H9 (cell line): ENCODE measurements at places on chromosomes 12 and 14. TPM values are rescaled to one million over a fixed set of nuclear protein-coding genes. Genes with fewer than 3 reads are reported as not detected.

DNA sequence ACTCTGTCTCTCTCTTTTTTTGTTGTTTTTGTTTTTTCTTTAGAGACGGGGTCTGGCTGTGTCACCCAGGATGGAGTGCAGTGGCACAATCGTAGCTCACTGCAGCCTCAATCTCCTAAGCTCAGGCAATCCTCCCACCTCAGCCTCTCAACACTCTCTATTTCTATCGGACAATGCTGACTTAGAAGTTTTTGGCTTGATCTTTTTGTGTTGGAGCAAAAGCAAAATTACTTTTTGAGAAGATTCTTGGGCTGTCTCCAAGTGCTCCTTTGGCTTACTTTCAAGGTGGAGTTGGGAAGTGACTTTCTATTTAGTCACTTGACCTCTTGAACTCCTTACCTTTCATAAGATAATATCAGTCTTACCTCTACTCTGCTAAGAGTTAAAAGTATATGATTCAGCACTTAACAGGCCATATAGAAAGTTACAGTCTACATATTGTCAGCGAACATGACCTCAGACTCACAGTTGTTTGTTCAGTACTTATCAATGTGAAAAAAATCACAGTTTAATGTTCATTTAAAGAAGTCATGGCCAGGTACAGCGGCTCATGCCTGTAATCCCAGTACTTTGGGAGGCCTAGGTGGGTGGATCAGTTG lies 15.4 kb upstream of the MIA2 start:
- H3K36me3 ChIP-seq = no peaks in the 10 kb centered on the region
- no peak overlapping the region for H3K27ac ChIP-seq
- no peaks in the 10 kb centered on the region; the same call in 1 of the 2 replicates for H3K4me1 ChIP-seq
- no peak overlapping the region for H3K4me3 ChIP-seq
- H3K27me3 ChIP-seq = no peaks in the 10 kb centered on the region

- H3K27me3 ChIP-seq = peaks cover 2% of the 10 kb centered on the region; the same call in 1 of the 2 replicates
- H3K36me3 ChIP-seq = peaks cover 8% of the 10 kb centered on the region; the same call in 1 of the 2 replicates
- no peaks in the 10 kb centered on the region for H3K4me1 ChIP-seq
- DNase-seq = no peak
- no peak overlapping the region for H3K27ac ChIP-seq
These were observed 10.9 kb downstream of the TNS2 start for GRCh38 chr12:53060721-53061276.

DNA sequence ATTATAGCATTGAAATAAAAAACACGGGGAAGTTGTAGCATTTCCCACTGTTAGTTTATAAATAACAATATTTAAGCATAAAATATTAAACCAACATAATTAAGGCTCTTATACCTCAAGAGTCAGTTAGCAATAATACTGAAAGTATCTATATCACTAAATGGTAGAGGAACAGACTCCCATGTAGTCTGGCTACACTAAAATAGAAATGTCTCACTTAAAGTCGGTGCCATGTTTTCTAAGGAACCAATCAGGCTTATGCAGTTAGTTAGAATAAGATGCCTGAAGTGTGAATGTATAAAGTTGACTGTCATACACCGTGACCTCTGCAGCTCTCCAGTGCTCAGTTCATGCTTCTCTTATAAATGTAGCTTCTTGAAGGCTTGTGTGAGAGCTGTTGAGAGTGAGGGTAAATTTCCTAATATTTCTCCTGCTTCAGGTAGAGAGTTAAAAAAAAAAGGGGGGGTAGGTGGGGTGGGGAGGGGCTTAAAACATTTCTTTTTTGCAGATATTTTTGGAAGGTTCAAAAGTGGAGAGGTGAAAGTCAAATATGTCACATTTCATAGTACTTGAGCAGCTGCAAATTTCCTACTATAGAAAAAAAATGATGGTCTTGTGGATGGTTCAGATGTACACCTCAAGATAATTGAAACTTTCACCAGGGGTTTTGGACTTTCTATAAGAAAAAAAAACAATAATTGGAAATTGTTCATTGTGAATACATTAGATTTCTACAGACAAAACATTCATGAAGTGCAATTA lies 64.5 kb downstream of the PTCSC3 start:
- DNase-seq = no peak
- H3K27ac ChIP-seq = no peak overlapping the region
- no peak overlapping the region for H3K4me3 ChIP-seq
- H3K36me3 ChIP-seq = no peaks in the 10 kb centered on the region

DNA sequence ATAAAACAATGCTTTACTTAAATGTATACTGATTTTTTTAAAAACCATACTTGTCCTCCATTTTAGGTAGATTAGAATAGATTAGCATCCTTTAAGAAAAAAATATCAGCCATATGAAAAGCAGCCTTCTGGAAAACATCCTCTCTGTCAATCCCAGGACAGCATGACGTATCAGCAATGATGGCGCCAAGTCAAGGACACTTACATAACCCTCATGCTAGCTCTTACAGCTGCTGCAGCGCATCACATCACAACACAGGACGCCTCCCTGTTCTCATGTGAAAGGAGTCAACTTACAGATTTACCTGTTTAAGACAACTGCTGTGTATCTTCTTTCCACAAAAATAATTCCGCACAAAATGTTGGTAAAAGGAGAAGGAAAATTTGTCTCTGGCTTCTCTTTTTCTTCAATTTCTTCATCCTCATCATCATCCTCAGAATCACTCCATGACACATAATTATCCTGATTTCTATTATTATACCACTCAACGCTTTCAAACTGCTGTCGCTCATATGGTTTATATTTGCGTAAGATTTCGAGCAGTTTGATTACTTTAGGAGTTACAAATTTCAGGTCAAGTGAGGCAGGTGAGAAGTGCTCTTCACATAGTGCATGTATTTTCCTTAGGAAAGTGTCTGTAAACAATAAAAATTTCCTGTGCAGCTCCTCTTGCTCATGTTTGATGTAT lies 33.3 kb downstream of the DICER1 start:
- H3K4me3 ChIP-seq = no peak overlapping the region
- no peak for DNase-seq
- no peaks in the 10 kb centered on the region for H3K27me3 ChIP-seq
- H3K36me3 ChIP-seq = peaks cover 42% of the 10 kb centered on the region

- H3K4me3 ChIP-seq = no peak overlapping the region
- H3K4me1 ChIP-seq = no peaks in the 10 kb centered on the region
- no peak overlapping the region for H3K27ac ChIP-seq
- H3K27me3 ChIP-seq = no peaks in the 10 kb centered on the region
- DNase-seq = no peak
These were observed 97.5 kb downstream of the ZFP36L1 start for GRCh38 chr14:68695326-68695768.

GRCh38 chr14:53893374-53893773 lies 63.3 kb downstream of the BMP4 start:
- no peak overlapping the region for H3K27ac ChIP-seq
- no peaks in the 10 kb centered on the region for H3K27me3 ChIP-seq
- DNase-seq = no peak
- H3K4me3 ChIP-seq = no peak overlapping the region

DNA sequence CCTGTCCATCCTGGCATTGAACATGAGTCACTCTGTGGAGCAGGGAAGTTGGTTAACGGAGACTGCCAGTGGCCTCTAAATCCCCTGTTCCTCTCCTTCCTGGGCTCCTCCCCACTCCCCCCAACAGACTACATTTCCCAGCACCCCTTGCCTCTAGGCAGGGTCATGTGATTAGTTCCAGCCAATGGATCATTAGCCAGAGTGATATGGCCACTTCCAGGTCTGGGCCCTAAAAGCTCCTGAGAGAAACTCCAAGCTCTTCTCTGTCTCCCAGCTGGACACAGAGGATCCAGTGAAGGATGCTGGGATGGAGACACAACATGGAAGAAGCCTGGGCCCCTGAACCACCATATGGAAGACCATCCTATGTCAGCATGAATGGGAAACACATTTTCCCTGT lies 54.4 kb upstream of the RFLNA start:
- no peaks in the 10 kb centered on the region; the same call in 1 of the 2 replicates for H3K4me1 ChIP-seq
- no peaks in the 10 kb centered on the region for H3K36me3 ChIP-seq
- H3K4me3 ChIP-seq = no peak overlapping the region
- no peaks in the 10 kb centered on the region for H3K27me3 ChIP-seq
- peak; percentile 58 for DNase-seq

LPAR5 gene
- total RNA-seq = 0.22 TPM in 2 replicates

DPPA3 gene
- 1.4 and 2.0 TPM in 2 replicates for total RNA-seq

STYK1 gene
- 0.37 and 0.57 TPM in 2 replicates for total RNA-seq

CACNA2D4 gene
- total RNA-seq = 0.61 and 0.79 TPM in 2 replicates

RHEBL1 gene
- total RNA-seq = 4.0 and 4.1 TPM in 2 replicates

SIVA1 gene
- total RNA-seq = 125 and 128 TPM in 2 replicates
